ENCODE measurements at places on chromosomes 7 and 10. TPM values are rescaled to one million over a fixed set of nuclear protein-coding genes. Genes with fewer than 3 reads are reported as not detected.

Gene FXYD4
- total RNA-seq, result not detected

Gene SORCS1
- total RNA-seq, result not detected

DNA sequence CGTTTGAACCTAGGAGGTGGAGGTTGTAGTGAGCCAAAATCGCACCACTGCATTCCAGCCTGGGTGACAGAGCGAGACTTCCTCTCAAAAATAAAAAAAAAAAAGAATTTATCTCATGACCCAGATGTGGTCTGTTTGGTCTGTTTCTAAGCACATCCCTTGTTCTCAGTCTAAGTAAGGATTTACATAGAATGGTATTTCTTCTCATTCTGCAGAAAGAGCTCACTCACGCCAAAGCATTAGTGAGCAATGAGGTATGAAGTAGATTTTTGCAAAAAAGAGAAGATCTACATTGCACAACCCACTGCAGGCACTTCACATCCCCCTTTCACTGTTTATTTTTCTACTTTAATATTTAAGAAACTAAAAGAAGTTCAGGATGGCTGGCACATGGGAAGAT, 76.5 kb upstream of the FGL2 start:
- H3K27me3 ChIP-seq, result no peaks in the 10 kb centered on the region
- H3K27ac ChIP-seq, result no peak overlapping the region
- H3K4me3 ChIP-seq, result no peak overlapping the region
- peaks cover 10% of the 10 kb centered on the region for H3K4me1 ChIP-seq
- DNase-seq, result no peak
- H3K36me3 ChIP-seq, result peaks cover 3% of the 10 kb centered on the region

Gene MIOS
- 22.8 TPM for total RNA-seq

- no peak overlapping the region for H3K4me3 ChIP-seq
- DNase-seq, result no peak
- no peaks in the 10 kb centered on the region for H3K4me1 ChIP-seq
- no peak overlapping the region for H3K27ac ChIP-seq
- no peaks in the 10 kb centered on the region for H3K27me3 ChIP-seq
Observed at GRCh38 chr7:9835199-9835598, 1138.5 kb upstream of the PHF14 start.
